Hepatocyte (in vitro differentiated cells): ENCODE measurements at places on chromosomes 12 and 14. TPM values are rescaled to one million over a fixed set of nuclear protein-coding genes. Genes with fewer than 3 reads are reported as not detected.
A peak's percentile ranks its signal among the peaks of the same experiment; 100 is the strongest.

BEGAIN gene
- total RNA-seq, result 0.56 and 1.4 TPM in 2 replicates

TMEM132D gene
- 1.8 and 2.4 TPM in 2 replicates for total RNA-seq

TAS2R9 gene
- 0.13 TPM in 1 of 2 replicates, not detected in the other for total RNA-seq

ELK3 gene
- total RNA-seq, result 10.6 and 12.1 TPM in 2 replicates

KSR2 gene
- 0.32 and 0.37 TPM in 2 replicates for total RNA-seq

KLHL33 gene
- total RNA-seq, result not detected in 2 replicates

PRPH gene
- 0.70 and 1.1 TPM in 2 replicates for total RNA-seq

ETFRF1 gene
- total RNA-seq, result 37.8 and 48.3 TPM in 2 replicates

- H3K36me3 ChIP-seq, result no peaks in the 10 kb centered on the region
- no peak overlapping the region for H3K4me3 ChIP-seq
- no peaks in the 10 kb centered on the region for H3K4me1 ChIP-seq
- H3K27ac ChIP-seq, result no peak overlapping the region
- H3K27me3 ChIP-seq, result no peaks in the 10 kb centered on the region
- DNase-seq, result no peak
Measured at GRCh38 chr12:111850526-111850925, 8.5 kb downstream of the MAPKAPK5 start.

DNA sequence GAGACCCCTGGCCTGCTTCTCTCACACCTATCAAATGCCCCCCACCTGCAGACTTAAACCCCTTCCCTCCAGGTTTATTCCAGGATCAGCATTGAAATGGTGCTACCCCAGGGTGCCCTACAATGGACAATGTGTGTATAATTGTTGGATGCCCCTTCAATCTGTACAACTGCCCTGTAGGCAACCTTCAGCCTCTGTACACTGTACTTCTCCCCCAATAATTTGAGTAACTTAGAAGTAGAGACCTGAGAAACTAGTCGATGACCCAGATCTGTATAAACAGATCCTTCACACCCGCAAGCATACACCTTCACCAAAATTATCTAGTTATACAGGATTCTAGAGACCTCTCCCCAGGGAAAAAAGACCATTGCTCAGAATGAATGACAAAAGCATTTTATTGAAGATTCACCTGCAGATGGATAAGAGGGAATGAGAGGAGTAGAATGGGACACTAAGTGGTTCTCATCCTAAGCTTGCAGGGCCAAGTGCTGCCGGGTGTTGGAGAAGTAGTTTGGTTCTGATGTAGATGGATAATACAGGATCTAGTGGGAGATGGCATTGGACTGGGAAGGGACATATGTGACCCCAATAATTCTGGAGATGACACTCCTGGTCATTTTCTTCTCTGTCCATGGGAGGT, 7.6 kb downstream of the KRT4 start:
- H3K4me1 ChIP-seq, result no peaks in the 10 kb centered on the region
- DNase-seq, result no peak
- no peak overlapping the region for H3K27ac ChIP-seq
- H3K36me3 ChIP-seq, result no peaks in the 10 kb centered on the region

- H3K27ac ChIP-seq, result no peak overlapping the region
- H3K4me3 ChIP-seq, result no peak overlapping the region
- peaks cover 10% of the 10 kb centered on the region for H3K4me1 ChIP-seq
- DNase-seq, result peak; percentile 15
- no peaks in the 10 kb centered on the region for H3K27me3 ChIP-seq
- H3K36me3 ChIP-seq, result no peaks in the 10 kb centered on the region
Measured at GRCh38 chr12:25993901-25994651, 35.6 kb downstream of the RASSF8 start.

DNA sequence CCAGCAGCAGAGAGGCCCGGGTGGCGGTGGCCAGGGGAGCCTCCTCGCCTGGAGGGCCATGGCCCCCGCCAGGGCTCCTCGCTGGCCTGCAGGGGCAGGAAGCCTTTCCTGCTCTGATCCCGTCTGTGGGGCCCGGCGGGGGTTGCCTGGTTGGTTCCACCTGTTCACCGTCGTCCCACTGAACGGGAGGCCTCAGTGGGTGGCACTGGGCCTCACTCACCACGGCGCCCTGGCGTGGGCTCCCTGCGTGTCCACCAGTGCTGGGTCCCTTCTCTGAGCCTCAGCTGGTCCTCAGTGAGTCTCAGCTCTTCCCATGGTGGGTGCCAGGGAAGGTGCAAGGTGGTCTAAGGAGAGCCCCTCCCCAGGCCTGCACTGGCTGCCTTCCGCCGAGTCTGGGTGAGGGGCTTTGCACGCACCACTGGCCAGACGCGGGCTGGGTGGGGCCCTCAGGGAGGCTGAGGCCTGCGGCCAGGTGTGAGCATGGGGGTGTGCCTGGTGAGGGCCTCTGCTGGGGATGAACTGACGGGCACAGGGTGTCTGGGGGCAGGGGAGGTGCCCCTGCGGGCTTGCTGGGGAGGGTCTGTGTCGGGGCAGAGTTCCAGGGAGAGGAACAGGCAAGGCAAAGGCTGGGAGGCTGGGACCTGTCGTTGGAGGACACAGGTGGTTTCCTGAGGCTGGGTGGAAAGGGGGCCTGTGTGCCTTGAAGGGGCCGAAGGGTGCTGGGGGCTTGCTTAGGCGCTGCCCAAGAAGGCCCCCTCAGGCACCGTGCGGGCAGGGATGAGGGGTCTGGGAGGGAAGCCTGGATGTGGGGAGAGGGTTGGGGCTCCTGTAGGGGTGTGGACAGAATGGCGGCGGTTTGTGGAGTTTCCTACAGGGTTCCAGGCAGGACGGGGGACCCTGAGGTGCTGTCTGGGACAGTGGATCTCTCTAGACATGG, 339.8 kb downstream of the TMEM121 start:
- H3K36me3 ChIP-seq, result no peaks in the 10 kb centered on the region
- H3K27ac ChIP-seq, result no peak overlapping the region
- no peak for DNase-seq
- no peak overlapping the region for H3K4me3 ChIP-seq

DNA sequence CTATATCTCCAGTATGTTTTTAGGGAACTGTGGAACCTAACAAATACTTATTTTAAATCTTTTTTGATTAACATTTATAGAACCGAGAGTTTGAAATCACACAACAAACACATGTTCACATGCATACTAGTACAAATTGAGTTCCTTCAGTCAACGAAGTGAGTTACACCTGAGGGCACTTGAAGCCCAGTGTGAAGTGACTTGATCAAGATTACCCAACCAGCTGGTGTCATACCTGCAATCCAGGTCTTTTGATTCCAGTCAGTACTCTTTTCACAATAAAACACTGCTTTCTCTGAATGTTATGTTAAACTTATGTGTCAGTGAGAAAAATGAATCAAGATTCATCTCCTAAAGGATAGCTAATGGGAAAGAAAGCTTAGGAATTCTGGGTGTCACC, 35.2 kb downstream of the VRK1 start:
- no peak overlapping the region for H3K27ac ChIP-seq
- no peaks in the 10 kb centered on the region for H3K4me1 ChIP-seq
- H3K36me3 ChIP-seq, result no peaks in the 10 kb centered on the region
- DNase-seq, result no peak
- H3K4me3 ChIP-seq, result no peak overlapping the region

DNA sequence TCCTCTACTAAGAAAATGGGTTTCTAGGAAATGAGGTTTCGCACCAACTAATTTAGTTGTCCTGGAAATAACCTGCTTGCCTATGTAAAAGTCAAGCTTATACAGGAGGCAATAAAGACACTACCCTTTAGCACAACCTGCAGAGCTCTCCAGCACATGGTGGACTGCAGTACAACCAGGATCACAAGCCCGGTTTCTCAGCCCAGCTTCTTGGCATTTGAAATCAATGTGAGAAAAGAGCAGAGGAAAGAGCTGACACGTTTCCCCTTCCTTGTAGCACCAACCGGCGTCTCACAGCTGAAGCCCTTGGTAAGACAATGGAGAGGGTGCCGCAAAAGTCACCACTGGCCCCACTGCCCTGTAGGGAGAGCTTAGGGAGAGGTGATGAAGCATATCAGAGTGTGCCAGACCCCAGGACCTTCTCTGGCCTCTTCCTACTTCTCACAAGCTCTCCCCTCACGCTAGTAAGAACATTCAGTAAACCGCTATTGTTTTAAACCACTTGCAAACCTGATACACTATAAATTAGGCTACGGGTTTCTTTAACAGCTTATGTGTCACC, 8.6 kb downstream of the SPTLC2 start:
- no peak overlapping the region for H3K4me3 ChIP-seq
- H3K4me1 ChIP-seq, result peaks cover 15% of the 10 kb centered on the region
- no peaks in the 10 kb centered on the region for H3K27me3 ChIP-seq
- DNase-seq, result no peak
- no peak overlapping the region for H3K27ac ChIP-seq

- no peak overlapping the region for H3K27ac ChIP-seq
- no peaks in the 10 kb centered on the region for H3K27me3 ChIP-seq
- H3K4me3 ChIP-seq, result no peak overlapping the region
- no peaks in the 10 kb centered on the region for H3K36me3 ChIP-seq
- H3K4me1 ChIP-seq, result no peaks in the 10 kb centered on the region
Measured at GRCh38 chr12:96136725-96137378, 57.3 kb upstream of the ELK3 start.

DNA sequence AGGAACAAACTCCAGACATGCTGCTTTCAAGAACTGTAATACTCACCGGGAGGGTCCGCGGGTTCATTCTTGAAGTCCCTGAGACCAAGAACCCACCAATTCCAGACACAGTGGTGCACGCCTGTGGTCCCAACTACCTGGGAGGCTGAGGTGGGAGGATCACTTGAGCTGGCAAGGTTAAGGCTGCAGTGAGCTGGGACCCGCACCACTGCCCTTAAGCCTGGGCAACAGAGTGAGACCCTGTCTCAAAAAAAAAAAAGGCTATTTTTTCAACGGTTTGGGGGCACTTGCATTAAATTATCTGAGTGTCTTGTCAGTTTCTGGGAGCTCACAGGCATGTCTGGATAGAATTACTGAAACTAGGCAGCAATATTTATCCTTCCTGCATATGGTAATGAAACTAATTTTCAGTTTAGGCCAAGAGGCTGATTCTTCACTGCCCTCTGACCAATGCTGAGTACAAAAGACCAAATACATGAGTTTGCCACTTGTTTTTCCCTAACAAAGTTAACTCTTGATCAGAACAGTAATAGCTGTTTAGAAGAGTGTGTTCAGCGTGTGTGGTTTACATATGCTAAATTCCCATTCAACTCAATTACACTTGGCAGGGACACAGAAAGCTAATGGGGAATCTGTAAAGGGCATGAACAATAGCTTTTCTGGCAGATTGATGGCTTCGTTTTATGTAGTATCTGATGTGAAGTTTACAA, 65.8 kb upstream of the RASSF3 start:
- no peaks in the 10 kb centered on the region for H3K4me1 ChIP-seq
- DNase-seq, result no peak
- H3K4me3 ChIP-seq, result no peak overlapping the region
- no peaks in the 10 kb centered on the region for H3K36me3 ChIP-seq
- H3K27ac ChIP-seq, result peak overlapping the region; percentile 6

DNA sequence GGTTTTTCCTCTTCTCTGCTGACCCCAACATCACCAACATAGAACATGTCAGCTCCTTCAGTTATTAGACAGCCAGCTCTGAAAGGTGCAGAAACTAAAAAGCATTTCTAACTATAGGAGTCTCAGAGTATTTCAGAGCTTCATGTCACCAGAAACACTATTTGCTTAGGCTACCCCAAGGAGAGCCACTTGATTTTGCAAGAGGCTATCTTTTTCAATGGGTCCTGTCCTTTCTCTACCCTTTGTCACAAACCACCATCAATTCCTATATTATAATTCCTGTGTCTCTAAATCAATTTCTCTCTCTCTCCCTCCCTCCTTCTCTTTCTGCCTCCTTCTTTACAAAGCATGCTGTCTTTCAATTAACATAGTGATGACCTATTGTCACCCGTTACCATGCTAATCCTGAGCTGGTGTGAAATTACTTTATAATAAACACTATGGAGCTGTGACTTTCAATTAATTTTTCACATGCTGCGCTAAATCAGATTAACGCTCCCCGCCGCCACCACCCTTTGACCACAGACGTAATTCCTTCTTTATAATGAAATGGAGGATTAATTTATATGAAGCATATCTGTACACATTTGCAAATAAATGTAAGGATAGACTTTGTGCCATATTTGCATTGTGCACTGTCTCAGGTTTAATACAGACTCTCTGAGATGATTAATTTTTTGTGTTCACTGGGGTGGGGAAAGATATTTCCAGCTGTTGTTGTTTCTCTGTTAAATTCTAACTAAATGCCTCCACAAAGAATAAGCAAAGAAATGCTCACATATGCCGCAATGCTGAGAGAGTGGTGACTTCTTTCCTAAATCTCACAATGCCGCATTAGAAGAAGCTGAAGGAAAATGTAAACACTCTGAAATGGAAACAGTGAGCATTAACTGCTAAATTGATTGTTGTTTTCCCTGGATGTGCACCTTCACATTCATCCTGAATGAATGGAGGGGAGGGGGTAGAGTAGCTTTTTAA, 418.6 kb downstream of the PDZRN4 start:
- no peak overlapping the region for H3K4me3 ChIP-seq
- H3K4me1 ChIP-seq, result no peaks in the 10 kb centered on the region
- no peaks in the 10 kb centered on the region for H3K36me3 ChIP-seq
- H3K27ac ChIP-seq, result no peak overlapping the region
- no peak for DNase-seq

DNA sequence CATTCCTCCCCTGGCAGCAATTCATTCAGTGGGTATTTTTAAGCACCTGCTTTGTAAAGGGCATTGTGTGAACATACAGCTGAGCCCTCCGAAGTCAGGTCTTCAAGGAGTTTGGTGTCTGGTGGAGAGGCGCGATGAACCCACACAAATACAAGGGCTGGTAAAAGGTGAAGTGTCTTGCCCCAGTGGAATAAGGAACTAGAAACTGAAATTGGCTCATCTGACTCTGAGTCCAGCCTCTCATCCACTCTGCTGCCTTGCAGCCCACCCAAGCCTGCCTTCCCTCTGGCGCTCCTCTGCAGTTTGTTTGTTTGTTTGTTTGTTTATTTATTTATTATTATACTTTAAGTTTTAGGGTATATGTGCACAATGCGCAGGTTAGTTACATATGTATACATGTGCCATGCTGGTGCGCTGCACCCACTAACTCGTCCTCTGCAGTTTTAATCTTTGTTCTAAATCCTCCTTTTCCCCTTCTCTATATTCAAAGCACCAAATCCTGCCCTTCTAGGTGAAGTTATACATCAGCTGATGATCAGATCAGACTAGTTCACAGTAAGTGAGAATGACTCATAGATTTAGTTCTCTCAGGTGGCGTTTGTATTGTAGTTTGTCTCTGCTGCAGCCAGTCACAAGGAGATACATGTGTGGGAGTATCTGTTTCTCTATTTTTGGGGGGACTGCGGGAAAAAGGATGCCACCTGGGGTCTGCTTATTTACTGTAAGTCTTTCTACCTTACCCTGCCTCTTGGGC, 394.5 kb downstream of the APAF1 start:
- no peaks in the 10 kb centered on the region for H3K27me3 ChIP-seq
- no peaks in the 10 kb centered on the region for H3K4me1 ChIP-seq
- H3K36me3 ChIP-seq, result no peaks in the 10 kb centered on the region
- no peak overlapping the region for H3K4me3 ChIP-seq
- DNase-seq, result no peak

GRCh38 chr12:101327546-101327945, 47.6 kb downstream of the UTP20 start:
- H3K27me3 ChIP-seq, result no peaks in the 10 kb centered on the region
- no peaks in the 10 kb centered on the region for H3K36me3 ChIP-seq
- no peak overlapping the region for H3K27ac ChIP-seq
